ENCODE measurements at places on chromosomes 16 and 17.

- peak; percentile 86 for DNase-seq
Measured at GRCh38 chr17:7436556-7437368, 1.5 kb downstream of the TMEM102 start.

- DNase-seq = no peak
Measured at GRCh38 chr16:35798885-35799426, 2339.5 kb downstream of the TP53TG3F start.

GRCh38 chr16:50323335-50324011 lies 45.3 kb downstream of the BRD7 start:
- DNase-seq = no peak

GRCh38 chr17:10126616-10127501 lies 71.5 kb downstream of the GAS7 start:
- DNase-seq = no peak

DNA sequence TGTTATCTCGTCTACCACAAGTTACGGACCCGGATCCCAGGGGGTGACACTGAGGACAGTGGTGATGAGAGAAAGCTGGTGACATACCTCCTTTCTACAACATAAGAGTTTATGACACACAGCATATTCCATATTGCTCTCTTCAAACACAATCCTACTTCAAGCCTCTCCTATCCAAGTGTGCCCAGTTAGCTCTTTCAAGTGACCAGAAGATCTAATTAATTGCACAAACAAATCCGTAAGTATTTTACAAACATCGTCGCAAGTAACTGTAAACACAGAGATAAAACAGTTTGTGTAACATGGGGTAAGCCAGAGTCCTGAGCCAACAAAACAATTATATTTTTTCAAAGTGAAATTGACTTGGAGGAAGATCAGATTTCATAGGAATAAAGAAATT lies 235.0 kb downstream of the CHD9NB start:
- no peak for DNase-seq

DNA sequence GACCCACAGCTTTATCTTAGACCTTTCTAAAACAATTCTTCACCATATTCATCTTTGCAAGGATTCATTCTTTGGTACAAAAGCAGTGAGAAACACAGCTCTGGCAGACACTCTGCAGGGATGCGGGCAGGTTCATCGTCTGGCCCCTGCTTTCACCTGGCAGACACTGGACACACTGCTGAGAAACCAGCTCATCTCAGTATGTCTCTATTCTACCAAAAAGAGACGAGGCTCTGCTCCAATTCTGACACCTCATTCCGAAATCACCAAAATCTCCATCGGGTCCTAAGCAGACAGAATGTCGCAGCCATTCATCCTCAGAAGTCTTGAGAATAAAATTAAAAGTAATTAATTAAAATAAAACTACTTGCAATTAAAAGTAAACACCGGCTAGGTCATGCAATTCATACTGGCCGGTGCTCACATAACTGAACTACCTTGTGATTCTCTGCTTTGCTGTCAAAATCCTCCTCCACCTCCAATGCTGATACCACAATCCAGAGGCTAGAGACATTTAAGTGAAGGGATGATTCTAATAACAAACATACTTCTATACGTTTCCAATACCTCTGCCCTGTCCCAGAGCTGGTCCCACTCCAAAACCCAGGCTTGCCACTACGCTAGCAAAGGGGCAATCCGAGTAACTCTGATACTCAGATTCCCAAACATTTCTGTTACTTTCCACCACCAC lies 1.3 kb downstream of the RNF157 start:
- DNase-seq = no peak

- DNase-seq = no peak
Measured at GRCh38 chr16:82041542-82041941, 6.5 kb downstream of the HSD17B2 start.

DNA sequence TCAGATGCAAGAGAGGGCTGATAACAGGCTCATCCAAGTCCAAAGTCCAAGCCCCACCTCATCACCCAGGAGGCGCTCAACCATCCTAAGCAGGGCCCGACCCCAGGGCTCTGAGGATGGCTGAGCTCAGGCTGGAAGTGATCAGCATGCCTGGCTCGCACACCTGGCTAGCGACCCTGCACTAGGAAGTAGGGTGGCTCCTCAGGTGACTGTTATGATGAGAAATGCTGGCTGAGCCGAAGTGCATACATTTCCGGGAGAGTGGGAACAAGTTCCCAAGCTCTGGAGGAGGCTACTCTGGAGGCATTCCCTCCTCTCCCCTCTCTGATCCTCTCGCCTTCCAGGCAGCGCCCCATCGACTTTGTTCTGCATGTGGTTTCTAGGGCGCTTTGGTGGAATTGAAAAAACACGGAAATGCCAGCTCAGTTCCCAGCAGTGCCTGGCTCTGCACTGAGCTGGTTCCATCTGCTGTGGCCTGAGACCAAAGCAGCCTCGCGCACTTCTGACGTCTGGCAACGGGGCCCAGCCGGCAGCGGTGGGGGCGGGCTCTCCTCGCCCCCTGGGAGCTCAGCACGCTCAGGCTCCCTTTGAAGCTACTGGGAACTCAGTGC lies 130.3 kb downstream of the IRF8 start:
- DNase-seq = no peak

Measured in GM20000 (cell line).